NB4 (cell line): ENCODE measurements at places on chromosomes 2 and 18.

DNA sequence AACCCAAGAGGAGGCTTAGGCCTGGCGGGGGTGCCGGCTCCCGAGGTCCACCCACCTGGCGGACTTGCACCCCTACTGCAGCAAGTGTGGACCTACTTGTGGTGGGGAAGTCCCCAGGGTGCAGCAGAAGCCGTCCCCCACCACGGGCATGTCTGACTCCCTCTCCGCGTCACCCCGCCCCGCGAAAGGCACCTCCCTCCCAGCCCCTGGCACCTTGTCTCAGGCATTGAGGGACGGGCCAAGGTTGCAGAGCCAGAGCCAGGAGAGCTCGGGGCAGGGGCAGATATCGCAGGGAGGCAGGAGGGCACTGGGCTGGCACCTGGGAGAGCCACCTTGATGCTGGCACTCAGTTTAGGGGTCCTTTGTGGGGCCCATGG is 19.0 kb downstream of the CROCC2 start:
- DNase-seq = peak; percentile 43

- DNase-seq = peak; percentile 72
Observed at GRCh38 chr2:176554101-176555048, 285.1 kb downstream of the MTX2 start.

GRCh38 chr2:60530660-60531281 is 22.7 kb downstream of the BCL11A start:
- peak; percentile 83 for DNase-seq

GRCh38 chr2:17864676-17865075 is 13.8 kb upstream of the KCNS3 start:
- no peak for DNase-seq

DNA sequence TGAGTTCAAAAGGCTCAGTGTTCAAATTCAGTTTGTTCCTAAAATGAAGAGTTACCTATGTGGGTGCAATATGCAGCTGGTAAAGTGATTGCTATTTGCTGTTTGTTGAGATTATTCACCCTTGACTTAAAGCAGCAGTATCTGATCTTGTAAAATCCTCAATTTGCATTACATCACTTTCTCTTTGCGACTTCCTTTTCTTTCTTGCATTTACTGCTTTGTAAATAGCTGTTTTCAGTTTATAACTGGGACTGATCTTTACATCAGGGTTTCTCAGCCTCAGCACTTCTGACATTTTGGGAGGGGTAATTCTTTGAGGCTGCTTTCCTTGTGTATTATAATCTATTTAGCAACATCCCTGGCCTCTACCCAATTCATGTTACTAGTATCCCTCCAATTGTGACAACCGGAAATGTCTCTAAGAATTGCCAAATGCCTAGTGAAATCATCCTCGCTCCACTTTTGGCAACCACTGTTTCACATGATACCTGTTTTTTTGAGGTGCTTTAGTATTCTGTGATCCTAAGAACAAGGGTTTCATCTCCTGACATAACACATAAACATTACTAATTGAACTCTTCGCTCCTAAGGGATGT is 12.1 kb upstream of the ERCC3 start:
- peak; percentile 39 for DNase-seq

DNA sequence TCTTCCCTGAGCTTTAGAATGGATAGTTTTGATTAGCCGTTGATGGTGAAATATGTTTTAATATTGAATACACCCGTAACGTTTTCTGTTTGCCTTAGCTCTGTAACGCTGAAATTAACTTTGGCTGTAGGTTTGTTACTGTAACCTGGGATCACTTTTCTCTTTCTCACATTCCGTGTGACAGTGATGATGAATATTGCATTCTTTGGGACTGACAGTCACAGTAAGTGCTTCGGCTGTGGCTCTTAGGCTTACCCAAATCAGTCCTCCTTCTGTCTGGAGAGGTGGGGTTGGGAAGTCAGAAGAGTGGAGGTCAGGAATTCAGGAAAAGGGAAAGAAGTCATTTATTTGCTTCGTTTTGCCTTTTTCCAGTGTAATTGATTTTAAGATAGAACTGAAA is 18.0 kb downstream of the RMC1 start:
- DNase-seq = no peak

DNA sequence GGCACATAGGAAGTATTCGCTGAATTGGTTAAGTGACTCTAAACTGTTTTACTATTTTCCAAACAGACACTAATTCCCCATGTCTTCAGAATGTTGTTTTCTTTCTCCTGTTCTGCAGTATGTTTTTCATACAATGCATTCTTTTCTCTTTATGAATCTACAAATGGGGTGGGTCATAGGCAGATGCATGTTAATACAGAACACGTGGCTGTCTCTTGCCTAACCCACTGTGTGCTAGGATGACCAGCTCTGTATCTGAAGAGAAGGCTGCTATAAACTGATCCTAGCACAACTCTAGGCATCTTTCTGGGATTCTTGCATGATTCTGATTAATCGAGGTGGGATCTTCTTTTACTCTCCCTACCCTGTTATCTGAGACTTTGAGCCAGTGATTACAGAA is 826.0 kb downstream of the PLCL1 start:
- no peak for DNase-seq

- DNase-seq = no peak
Observed at GRCh38 chr2:37679072-37679695, 7.7 kb upstream of the CDC42EP3 start.

- no peak for DNase-seq
Observed at GRCh38 chr18:34643989-34644388, 66.1 kb upstream of the DTNA start.

GRCh38 chr2:88680916-88681315 is 10.6 kb upstream of the RPIA start:
- DNase-seq = no peak

DNA sequence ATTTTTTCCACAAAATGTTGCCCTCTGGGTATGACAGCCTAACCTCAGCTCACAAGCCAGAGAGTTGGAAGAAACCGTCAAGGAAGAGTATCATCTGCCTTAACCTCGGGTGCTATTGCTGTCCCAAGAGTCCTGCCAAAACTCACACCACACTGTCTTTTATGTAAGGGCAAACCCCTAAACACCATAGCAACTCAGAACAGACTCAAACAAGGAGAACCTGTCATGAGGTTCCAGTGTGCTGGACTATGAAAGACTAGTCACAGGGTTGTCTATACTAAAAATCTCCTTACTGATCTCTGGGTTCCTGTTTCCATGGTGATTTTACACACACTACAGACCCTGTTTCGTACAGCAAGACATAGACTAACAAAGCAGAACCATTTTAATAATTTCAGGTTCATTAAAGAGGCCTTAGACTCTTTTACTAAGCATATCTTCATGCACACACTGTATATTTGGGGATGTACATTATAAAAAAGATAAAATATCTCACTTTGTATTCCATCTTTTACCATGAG is 159.8 kb downstream of the PKP4 start:
- no peak for DNase-seq

DNA sequence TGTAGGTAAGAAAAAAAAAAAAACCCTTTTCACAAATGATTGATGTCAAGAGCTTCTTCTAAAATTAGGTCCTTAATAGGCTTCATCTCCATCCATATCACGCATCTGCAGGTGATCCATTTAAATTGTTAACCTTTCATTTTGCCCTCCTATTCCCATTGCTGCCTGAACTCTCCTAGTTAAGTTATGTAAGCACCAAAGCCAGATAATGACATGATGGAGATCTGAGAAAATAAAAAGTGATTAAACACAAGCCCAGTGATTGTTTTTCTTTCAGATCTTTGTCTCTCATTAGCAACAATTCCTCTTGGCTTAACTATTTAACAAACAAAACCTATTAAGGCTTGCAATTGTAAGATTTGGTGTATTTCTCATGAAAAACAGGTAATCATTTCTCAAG is 20.0 kb downstream of the LANCL1 start:
- DNase-seq = no peak

- no peak for DNase-seq
Observed at GRCh38 chr18:44889111-44889510, 208.4 kb downstream of the SETBP1 start.

- no peak for DNase-seq
Observed at GRCh38 chr2:151159109-151159662, 102.5 kb downstream of the RBM43 start.

DNA sequence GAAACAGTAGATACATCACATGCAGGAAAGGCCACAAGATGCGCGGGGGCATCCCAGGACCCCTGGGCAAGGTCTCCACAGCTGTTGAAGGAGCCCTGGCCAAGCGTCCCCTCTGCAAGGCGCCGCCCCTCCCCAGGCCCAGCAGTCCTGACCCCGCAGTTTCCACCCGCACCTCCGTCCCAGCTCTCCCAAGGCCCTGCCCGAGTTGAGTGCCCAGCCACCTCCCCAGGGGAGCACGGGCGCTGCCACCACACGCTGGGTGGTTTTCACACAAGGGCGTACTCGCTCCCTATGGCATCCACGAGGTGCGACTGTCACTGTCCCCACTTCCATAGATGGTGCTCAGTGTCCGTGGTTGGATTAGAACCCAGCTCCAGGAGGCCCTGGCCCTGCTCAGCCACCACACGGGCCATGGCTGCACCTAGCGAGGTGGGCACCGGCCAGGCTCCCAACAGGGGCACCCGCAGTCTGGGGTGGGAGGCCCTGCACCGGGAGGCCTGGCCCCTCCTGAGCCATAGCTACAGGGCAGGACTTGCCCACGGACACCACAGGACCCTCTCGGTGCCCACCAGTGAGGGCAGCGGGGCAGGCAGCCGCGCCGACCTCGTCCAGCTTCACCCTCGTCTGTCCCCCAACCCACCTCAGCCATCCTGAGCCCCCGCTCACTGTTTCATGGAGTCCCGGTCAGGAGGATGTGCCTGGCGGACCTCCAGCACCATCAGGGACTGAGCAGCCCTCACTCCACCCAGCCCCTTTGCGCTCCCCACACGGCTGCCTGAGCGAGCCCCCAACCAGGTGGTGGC is 36.0 kb downstream of the KIF1A start:
- no peak for DNase-seq

DNA sequence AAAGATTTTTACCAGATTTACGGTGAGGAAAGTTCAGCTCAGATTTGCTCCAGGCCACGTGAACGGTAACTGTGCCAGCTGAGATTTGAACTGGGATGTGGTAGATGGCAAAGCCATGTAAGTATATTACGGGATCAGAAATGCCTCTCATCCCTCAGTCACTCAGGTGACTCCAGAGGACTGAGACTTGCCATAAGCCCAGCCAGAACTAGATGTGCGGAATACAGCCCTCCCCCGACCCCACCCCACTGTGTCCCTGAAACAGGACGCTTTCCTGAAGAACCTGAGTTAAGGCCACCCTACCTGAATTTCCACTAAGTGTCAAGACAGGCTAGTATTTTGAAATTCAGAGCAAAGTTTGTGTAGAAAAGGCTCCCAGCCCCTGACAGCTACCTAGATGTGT is 1.3 kb upstream of the FHL2 start:
- DNase-seq = no peak

DNA sequence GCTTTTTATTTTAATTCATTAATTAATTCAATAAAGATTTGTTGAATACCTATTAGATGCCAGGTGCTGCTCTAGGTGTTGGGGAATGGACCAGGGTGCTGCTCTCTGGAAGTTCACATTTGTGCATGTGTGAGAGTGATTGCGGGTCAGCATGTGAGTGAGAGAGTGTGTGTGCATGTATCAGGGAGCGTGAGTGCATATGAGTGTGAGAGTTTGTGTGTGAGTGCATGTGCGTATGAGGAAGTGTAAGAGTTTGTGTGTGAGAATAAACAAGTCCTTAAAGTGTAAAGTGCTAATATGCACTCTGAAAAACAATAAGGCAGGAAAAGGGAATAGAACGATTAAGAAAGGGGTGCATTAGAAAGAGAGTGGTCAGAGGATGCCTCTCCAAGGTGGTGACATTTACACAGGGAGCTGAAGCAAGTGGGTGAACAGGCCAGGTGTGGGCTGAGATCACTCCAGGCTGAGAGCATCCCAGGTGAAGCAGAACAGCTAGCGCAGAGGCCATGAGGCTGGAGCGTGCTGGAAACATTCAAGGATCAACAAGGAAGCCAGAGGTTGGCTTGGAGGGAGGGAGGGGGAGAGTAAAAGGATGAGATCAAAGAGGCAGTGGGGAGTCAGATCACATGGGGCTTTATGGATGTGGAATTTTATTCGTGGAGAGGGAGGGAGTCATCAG is 50.5 kb upstream of the SLC1A4 start:
- no peak for DNase-seq

DNA sequence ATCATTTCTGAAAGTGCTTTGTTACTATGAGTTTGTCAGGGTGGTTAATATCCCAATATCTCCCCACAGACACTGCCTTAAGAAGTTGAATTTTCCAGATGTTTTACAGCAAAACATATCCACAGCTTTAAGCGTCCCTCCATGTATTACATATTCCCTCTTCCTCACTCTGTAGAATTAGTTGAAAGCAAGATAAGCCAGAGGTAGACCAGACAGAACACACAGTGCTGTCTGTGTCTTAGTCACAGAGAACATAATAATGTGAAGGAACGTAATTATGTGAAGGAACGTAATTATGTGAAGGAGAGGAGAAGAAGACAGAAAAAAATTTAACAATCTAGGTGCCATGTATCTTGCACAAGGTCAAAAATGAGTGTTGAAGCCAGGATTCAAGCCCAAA is 81.9 kb upstream of the LRATD1 start:
- DNase-seq = no peak

DNA sequence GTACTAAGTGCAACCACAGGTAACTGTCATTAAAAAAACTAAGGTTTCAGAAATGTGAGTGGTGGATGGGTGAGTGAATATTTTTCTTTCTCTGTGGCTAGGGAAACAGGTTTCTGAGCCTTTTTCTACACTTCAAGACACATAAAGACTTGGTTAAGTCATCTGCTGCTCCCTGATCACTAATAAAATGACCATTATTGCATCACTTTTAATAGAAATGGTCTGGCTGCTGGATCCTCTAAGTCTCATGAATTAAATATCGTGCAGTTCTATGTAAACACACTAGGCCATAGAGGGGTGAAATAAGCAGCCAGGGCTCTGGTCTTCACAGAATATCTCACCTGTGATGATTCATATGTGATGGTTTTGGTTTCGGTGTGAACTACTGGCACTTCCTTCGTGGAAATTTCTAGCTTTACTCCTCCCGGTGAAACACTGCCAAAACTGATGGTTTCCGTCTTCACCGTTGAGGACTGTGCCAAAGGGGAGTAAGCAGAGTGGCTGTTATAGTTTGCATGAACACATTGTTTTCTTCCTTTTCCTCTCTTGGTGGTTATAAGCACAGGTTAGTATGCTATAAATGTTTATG is 100.4 kb upstream of the ZBTB14 start:
- no peak for DNase-seq

GRCh38 chr2:96821113-96821675 is 5.1 kb downstream of the CNNM3 start:
- DNase-seq = no peak
